Prostate gland (tissue), 2 donors: ENCODE measurements at places on chromosomes 5 and 9.
A peak's percentile ranks its signal among the peaks of the same experiment; 100 is the strongest.

DNA sequence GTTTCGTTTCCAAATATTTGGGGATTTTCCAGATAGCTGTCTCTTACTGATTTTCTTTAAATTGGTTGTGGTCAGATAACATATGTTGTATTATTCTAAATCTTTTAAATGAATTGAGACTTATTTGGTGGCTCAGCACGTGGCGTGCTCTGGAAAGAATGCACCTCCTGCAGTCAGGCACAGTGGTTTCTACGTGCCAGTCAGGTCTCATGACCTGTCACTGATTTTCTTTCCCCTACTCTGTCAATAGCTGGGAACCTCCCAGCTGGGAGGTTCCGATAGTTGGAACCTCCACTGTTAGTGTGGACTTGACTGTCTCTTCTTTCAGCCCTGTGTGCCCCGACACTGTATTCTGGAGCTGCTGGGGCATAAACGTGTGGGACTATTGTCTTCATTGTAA, 27.6 kb downstream of the TRIP13 start:
- DNase-seq, result no peak

DNA sequence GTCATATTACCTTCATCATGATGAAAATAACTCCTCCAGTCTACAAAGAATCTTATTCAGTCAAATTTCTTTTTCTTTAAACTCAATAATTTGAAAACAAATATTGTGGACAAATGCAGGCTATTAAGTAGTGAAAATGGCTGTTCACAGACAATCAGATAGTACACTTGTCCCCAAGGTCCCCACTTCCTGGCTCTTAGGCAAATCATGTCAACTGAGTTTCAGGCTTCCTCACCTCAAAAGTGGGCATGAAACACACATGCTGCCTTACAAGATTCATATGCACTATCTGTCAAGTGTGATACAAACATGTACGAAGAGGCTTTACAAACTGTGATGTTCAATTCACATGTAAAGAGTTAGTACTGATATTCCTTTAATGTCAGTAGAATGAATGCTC, 385.2 kb upstream of the SEMA6A start:
- DNase-seq, result no peak

- DNase-seq, result peak; percentile 42
Observed at GRCh38 chr5:98770209-98770910, 3.1 kb upstream of the RGMB start.

GRCh38 chr5:133309166-133309795, 257.5 kb downstream of the HSPA4 start:
- DNase-seq, result no peak

DNA sequence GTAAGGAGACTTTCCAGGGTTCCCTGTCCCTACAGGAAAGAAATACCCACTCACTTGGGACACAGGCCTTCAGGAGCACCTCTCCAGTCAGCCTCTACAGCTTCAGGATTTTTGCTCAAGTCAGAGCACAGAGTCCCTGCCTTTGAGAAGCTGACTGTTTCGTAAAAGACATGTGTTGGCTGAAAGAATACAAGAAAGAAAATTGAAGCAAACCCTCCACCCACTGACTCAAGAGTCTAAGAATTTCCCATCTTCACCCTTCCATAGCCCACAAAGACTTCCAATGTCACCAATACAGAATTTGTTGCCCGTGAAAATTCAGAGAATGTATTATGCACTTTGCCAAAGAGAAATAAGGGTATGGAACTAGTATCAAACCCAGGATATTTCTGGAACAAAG, 53.0 kb upstream of the ZNF622 start:
- no peak for DNase-seq

GRCh38 chr5:54795284-54795683, 190.1 kb downstream of the ESM1 start:
- no peak for DNase-seq

DNA sequence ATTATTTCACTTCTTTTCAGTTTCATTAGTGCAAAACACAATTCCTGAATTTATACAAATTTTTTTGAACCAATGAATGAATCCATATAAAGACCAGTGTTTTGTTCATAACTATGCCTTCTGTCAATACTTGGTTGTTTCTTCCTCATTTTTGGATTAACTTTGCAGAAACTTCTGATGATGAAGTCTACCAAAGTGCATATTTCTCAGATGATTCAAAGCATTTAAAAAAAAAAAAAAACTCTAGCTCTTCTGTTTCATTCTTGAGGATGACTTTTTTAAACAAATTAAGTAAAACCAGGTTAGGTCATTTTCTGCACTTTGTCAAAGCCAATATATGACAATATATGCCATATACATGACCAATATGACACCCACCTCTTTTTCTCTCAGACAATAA, 92.6 kb downstream of the CHSY3 start:
- no peak for DNase-seq

DNA sequence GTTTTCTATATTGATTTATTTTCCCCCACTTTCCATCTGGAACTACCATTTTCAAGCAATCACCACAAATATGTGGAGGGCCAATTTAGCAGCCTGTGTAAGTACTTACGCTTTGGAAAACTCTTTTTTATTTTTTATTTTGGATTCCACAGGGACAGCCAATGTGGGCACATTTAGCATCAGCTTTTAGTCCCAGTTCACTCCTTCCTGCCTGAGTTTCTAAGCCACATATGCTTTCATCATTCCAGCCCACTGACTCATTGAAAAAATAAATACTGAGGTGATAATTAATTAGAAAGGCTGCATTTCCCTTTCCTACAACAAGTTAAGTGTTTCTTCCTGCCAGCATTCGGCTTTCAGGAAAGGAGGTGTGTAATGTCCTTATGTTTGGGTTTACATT, 76.8 kb downstream of the TMEM167A start:
- no peak for DNase-seq

DNA sequence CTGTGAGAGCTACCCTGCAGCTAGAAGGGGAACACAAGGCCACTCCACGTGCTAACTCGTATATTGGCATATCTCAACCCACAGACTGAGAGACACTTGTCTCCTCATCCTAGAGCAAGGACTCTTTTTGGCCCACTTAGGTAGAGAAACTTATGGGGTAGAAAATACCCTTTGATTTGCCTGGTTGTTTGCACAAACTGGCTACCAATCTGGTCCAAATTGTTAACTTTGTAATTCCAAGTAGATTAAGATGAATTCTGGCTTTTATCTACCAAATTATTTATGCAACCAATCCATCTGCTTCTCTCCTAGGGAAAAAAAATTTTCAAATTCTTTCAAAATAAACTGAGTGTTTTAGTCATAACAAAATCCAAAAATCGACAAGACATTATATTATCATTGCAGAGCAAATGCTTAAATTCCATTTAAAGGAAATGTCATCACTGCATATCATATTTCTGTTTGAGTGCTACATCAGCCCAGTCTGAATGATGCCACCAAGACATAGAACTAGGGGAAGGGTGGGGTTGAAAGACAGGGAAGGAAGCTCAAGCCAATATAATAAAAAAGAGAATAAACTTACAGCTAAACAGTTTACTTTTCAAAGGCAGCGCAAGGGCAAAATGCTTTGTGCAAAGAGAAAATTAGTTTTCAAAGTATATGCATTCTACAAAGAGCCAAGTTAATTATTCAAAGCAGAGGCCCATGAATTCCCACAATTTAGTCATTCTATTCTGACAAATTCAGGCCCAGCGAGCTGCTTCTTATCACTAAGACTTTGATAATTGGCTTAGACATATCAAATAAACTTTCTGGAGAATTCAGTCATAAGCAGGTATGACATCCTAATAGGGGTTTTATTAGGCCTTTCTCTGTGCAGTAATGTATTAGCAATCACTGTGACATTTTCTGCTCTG, 198.0 kb downstream of the CAAP1 start:
- no peak for DNase-seq

- no peak for DNase-seq
Observed at GRCh38 chr5:176413255-176413565, 3.1 kb downstream of the CLTB start.

DNA sequence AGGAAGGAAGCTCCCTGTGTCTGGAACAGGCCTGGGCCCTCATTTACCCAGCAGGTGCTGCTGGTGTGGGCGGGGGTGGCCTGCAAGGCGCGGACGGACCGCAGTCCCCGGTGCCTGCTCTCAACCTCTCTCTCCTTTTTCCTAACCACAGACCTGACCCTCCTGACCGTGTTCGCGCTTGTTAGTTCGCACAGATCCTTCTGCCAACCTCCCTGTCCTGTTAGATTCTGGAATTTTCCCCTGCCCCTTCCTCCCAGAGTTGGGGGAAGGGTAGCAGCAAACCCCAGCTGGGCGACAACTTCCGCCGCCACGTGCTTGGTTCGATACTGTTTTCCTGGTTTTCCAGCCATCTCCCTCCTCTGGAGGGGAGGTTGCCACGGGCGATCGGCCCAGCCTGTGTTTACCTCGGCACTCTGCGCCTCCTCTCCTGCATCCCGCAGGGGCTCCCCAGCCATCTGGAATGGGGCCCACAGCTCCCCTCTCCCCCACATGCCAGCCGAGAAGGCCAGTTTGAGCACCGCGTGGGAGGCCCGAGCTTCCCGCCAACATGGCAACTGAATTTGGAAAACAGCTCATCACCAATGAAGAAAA, 70.8 kb upstream of the UNC5A start:
- no peak for DNase-seq

- no peak for DNase-seq
Observed at GRCh38 chr5:80703291-80703690, 48.5 kb upstream of the DHFR start.

DNA sequence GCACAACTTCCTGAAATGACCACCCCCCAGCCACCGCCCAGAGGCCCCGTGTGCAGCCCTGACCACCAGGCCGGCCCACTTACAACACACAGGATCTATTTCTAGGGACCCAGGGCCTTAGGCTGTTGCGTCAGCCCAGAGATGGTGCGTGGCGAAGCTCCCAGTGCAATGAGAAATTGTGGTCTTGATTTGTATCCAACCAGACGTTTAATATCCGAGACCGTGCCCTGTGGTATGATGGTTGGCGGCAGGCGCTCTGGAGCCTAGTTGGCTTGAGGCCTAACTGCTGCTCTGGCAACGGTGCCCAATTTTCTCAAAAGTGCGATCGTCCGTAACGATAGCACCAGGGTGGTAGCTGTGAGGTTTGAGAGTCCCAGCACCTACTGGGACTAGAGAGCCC, 32.6 kb upstream of the SLC6A19 start:
- no peak for DNase-seq

- no peak for DNase-seq
Observed at GRCh38 chr5:161549106-161549505, 2.6 kb upstream of the GABRB2 start.

DNA sequence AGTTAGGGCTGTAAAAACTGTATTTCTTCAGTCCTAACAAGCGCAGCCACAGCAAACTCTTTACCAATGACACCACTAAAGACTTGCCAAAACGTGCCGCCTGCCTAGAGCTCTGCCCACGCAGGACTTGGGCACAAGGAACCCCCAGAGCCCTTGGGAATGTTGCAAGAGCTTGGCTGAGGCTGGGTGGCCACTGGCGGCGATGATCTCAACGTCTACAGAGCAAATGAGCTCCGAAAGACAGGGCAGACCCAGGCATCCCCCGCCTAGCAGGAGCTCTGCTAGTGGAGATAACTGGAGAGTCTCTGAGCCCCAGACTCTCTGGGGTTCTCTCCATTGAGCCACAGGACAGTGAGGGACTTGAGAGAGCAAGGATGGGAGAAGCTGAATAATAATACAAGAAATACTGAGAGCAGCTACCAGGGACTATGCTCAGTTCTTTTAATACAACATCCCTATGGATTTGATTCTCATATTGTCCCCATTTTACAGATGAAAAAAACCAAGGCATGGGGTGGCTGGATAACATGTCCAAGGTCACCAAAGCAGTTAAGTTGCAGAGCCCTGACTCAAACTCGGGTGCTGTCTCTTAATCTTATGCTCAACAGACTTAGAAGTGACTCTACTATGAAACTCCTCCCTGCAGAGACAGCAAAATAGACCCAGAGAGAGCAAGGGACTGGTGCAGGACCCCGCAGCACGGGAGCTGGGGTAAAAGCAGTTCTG, 32.5 kb downstream of the SHB start:
- DNase-seq, result peak; percentile 74

DNA sequence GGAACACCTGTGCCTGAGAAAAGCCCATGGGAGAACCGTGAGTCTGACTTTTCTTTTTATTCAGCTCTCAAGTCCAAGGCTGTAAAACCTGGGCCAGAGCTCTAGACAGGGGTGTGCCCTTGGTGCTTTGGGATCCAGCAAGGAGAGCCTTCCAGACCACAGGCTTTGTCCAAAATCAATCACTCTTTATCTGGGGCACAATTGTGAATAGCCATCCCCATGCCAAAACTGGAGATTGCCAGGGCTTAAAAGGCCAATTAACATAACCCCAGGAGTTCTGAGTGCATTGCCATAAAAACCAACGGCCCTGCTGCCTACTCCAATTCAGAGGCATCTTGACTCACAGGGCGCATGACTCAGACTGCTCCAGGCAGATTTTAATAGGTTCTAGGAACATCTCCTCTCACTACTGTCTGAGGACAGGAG, 391.8 kb downstream of the ARHGEF28 start:
- peak; percentile 43 for DNase-seq

GRCh38 chr9:16329671-16330113, 540.8 kb downstream of the BNC2 start:
- no peak for DNase-seq

DNA sequence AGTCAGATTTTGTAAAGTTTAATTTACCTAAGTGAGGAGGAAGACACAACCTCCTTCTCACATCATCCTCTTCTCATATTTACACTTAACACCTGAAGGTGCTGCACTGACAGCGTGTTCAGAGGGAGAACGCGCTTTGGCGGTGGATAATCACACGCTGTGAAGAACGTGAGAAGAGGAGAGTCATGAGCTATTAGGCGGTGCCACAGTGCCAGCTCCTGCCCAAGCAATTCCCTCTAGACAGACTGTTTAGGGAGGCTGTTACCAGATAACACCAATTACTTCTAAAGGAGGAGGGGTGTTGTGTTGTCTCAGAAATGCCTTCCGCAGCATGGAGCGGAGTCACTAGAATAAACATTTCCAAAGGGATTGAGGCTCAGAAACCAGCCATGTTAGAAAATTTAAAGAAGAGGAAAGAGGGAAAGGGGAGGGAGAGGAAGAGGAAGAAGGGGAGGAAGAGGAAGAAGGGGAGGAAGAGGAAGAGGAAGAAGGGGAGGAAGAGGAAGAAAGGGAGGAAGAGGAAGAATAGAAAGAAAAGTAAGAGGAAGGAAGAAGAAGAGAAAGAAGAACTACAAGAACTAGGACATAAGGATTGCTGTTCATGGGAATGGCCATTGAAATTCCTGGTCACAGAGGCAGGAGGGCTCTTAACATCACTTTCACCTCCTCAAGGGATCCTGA, 37.3 kb upstream of the WWC1 start:
- DNase-seq, result no peak

DNA sequence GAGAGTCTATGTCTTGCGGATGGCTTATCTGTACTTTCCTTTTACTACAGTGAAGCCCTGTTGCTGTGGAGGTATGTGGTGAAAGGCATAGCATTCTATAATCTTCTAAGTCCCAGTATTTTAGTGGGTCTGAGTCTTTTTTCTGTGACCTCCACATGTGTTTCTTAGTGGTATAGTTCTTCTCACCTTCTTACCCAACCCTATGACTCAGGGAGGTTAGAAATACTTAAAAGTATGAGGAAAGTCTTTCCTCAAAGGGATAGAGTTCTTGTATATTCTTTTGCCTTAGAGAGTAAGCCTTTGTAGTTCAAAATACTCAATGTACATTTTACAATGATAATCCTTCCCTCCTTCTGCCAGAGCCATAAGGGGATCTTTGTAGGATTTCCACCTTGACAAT, 621.9 kb upstream of the CTNND2 start:
- DNase-seq, result no peak

GRCh38 chr5:109297900-109298299, 111.9 kb downstream of the PJA2 start:
- DNase-seq, result no peak
